ENCODE measurements at places on chromosomes 12 and 14.

- no peak for DNase-seq
Observed at GRCh38 chr14:90616313-90616712, 199.9 kb downstream of the TTC7B start.

DNA sequence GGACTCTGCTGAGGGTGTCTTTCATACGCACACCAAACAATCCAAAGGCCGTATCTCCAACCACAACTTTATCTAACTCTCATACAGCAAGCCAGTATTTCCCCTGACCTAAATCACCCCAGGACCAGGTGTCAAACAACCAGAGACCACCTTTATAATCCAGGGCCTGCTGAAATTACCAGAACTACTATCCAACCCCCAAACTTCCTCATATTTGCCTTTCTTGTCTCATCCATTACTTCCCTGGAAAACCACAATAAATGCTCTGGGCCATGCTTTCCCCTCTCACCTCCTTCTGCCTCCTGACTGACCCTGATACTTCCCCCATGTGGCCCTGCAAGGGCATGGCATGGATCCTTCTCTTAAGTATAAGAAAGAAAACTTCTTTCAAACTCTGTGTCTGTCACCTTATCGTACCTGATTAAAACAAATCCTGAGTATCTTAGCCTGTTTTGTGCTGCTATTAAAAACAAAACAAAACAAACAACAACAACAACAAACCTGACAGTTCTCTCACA is 44.7 kb upstream of the CRACR2A start:
- DNase-seq = no peak

- DNase-seq = no peak
Observed at GRCh38 chr12:6460751-6461371, 9.0 kb downstream of the TAPBPL start.

- no peak for DNase-seq
Observed at GRCh38 chr12:10563002-10563401, 50.4 kb downstream of the MAGOHB start.

DNA sequence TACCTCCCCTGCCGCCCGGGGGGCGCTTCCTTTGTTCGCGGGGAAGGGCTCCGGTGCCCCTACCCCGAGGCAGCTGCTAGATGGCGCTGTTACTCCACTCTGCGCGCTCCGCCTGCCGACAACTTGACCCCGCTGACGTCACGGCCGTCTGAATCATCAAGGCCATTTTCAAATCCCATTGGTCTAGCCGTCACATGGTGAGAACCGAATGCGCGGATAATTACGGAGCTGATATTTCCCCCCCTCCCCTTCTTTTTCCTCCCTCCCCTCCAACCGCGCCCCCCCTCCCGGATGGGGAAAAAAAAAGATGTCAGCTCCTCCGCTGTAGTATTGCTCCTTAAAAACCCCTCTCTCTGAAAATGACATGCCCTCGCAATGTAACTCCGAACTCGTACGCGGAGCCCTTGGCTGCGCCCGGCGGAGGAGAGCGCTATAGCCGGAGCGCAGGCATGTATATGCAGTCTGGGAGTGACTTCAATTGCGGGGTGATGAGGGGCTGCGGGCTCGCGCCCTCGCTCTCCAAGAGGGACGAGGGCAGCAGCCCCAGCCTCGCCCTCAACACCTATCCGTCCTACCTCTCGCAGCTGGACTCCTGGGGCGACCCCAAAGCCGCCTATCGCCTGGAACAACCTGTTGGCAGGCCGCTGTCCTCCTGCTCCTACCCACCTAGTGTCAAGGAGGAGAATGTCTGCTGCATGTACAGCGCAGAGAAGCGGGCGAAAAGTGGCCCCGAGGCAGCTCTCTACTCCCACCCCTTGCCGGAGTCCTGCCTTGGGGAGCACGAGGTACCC is at the start of gene HOXC10:
HOXC10 (plus strand) TSS at position 246 of the 791 bp plus-strand sequence; CDS start at position 360, 114 bp downstream.
- peak; percentile 68 for DNase-seq

DNA sequence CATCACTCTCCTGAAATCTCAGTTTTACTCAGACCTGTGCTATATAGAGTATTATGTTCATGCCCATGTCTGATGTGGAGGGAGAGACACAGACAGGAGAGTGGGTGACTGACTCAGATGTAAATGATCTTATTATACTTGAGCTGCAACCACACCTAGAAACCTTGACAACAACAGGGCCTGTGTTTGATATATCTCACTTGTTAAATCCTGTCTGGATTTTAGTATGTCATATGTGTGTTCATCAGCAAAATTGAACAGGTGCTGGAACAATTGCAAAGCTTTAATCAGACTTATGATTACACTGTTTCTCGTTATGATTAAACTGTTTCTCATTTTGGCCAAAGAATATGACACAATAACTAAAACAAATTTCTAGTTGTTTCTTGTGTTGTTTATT is 37.7 kb downstream of the DIP2B start:
- DNase-seq = no peak

- no peak for DNase-seq
Observed at GRCh38 chr12:113683574-113683973, 211.9 kb upstream of the LHX5 start.

- DNase-seq = no peak
Observed at GRCh38 chr14:96710060-96710666, 87.0 kb upstream of the VRK1 start.

Measured in stimulated activated CD8-positive, alpha-beta memory T cell treated with anti-CD3 and anti-CD28 coated beads, Interleukin-7, amount 100 ng/mL, for 4 hours (primary cell).